Right atrium auricular region (tissue), 2 donors: ENCODE measurements at places on chromosomes 16 and 17.

GRCh38 chr16:47887496-47887895 is 268.3 kb downstream of the ABCC12 start:
- DNase-seq = no peak

GRCh38 chr16:15854906-15855703 is 1.7 kb downstream of the MYH11 start:
- no peak for DNase-seq

DNA sequence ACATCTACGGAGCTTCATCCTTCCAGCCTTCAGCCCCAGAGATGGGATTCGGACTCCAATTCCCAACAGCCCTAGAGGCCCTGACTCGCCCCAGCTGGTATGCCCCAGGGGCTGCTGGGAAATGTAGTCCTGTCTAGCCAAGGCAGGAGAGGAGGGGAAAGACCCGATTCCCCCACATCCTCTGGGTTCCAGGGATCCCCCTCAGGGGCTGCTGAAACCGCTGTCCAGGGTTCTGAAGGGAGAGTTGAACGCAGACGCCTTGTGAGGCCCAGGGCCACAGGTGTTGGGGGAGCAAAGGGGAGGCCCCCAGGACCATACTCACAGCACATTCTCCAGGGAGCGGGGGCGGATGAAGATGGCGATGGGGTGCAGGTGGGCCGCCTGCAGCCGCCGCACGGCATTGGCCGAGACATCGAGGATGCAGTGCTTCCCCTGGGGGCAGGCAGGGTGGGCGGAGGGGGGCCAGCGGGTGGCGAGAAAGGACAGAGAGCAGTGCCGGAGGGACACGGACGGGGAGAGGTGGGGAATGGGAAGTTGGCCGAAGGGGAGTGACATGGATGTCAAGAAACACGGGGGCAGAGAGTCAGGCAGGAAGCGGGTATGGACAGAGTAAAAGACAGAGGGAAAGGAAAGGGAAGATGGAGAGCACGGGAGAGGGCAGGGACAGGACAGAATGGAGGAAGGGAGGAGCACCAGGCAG is 12.6 kb upstream of the ASGR1 start:
- no peak for DNase-seq

- DNase-seq = peak; percentile 16
Observed at GRCh38 chr16:67036323-67036741, 7.4 kb downstream of the CBFB start.

DNA sequence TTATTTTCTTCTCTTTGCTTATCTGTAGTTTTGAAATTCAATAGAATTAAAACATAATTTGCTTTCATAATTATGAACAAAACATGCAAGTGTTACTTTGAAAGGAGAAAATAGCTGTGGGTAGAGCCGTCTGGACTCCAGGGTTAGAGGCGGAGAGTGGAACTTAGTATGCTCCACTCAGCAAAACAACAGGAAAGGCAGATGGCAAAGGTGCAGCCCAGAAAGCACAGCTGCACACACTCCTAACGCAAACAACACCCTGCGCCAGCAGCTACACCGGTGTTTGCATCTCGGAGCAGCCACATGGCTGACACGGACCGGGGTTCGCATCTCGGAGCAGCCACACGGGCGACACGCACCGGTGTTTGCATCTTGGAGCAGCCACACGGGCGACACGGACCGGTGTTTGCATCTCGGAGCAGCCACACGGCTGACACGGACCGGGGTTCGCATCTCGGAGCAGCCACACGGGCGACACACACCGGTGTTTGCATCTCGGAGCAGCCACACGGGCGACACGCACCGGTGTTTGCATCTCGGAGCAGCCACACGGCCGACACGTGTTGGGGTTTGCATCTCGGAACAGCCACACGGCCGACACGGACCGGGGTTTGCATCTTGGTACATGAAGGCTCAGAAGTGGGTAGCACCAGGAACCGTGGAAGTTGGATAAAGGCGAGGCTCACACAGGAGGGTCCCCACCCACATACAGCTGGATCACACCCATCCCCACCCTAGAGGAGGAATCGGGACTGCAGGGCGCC is 12.2 kb upstream of the CAPN15 start:
- DNase-seq = no peak

- no peak for DNase-seq
Observed at GRCh38 chr16:89855986-89856385, 17.4 kb upstream of the TCF25 start.

- DNase-seq = no peak
Observed at GRCh38 chr16:27907457-27907972, 156.0 kb downstream of the GSG1L start.

DNA sequence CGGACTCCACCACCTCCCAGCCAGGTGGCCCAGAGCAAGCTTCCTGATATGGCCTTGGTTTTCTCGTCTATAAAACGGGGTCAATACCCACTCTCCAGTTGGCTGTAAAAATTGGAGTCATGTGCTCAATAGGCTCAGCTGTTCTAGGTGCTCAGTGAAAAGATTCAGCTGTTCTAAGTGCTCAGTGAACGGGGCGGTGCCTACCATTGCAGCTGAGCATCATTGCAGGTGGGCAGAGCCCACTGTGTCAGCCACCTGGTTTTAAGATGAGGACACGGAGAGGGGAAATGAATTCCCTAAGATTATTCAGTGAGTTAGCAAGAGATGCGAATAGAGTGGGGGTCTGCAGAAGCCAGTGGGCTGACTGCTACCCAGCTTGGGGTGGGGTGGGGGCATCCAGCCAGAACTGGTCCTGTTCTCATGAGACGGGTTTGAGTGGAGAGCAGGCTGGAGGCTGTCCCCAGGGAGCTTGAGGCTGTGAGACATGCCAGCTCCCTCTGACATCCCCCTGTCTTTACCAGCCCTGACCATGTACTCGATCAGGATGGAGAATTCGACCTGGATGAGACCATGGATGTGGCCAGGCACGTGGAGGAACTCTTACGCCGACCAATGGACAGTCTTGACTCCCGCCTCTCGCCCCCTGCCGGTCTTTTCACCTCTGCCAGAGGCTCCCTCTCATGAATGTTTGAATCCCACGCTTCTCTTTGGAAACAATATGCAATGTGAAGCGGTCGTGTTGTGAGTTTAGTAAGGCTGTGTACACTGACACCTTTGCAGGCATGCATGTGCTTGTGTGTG is 21.9 kb downstream of the STAT5A start:
- no peak for DNase-seq

DNA sequence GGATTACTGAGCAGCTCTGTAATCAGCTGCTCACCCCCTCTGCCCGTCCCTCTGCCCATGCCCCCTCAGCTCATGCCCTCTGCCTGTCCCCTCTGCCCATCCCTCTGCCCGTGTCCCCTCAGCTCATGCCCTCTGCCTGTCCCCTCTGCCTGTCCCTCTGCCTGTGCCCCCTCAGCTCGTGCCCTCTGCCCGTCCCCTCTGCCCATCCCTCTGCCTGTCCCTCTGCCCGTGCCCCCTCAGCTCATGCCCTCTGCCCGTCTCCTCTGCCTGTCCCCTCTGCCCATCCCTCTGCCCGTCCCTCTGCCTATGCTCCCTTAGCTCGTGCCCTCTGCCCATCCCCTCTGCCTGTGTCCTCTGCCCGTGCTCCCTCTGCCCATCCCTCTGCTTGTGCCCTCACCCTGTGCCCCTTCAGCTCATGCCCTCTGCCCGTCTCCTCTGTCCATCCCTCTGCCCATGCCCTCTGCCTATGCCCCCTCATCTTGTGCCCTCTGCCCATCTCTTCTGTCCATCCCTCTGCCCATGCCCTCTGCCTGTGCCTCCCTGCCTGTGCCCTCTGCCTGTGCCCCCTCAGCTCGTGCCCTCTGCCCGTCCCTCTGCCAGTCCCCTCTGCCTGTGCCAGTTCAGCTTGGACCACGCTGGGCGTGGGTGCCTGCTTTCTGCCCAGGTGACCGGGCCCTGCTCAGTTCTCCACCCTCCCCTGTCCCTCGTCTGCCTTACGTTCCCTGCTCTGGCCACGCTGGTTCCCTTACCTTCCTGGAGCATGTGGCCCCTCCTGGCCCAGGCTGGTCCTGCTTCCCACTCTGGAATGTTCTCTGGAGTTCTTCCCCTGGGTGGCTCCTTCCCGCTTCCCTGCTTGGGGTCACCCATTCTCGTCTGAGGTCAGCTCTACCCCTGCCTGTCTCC is 97.6 kb downstream of the NPIPB11 start:
- no peak for DNase-seq

DNA sequence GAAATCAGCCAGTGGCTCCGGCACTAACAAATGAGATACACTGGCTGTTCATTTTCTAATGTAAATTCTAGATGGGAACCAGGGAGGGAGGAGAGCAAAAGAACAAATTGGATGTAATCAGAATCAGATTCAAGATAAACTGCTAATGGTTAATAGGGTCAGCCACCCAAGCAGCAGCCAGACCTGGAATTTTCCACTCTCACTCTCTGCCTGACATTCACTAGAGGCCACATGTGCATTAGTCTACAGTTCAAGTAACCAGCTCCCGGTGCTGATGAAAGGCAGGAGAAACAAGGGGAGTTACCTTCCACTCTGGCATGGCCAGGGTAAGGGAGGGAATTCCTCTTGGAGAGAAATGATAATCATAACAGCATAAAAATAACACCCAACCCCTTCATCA is 597.7 kb downstream of the TOX3 start:
- DNase-seq = no peak

- no peak for DNase-seq
Observed at GRCh38 chr17:71964559-71964958, 156.3 kb upstream of the SOX9 start.

DNA sequence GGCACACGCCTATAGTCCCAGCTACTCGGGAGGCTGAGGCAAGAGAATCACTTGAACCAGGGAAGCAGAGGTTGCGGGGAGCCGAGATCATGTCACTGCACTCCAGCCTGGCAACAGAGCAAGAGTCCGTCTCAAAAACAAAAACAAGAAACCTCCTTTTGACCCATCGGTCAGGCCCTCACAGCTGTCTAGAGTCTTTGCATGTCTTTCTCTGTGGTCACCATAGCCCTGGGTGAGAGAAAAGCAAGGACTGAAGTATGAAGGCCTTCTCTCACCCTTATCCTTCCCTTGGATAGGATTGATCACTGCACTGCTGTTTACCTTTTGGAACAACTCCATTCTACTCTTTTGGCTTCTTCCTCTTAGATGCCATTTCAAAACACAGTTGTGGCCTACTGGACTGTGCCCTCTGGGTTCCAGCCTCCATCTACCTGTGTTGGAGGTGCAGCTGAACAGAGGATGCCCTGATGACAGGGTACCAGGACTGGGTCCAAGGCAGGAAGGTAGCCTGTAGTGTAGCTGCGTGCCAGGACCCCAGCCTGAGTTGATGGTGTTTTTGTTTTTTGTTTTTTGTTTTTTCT is 37.1 kb downstream of the LDHD start:
- no peak for DNase-seq

GRCh38 chr17:81160306-81160705 is 5.0 kb upstream of the PVALEF start:
- DNase-seq = peak; percentile 60

GRCh38 chr17:11598274-11599221 is at the start of gene DNAH9:
Gene DNAH9, plus strand, starts transcription at chr17:11598470. Its CDS starts 29 bp downstream, at chr17:11598499.
- DNase-seq = peak; percentile 97

- no peak for DNase-seq
Observed at GRCh38 chr17:70520447-70520846, 351.1 kb downstream of the KCNJ2 start.

- no peak for DNase-seq
Observed at GRCh38 chr16:57658130-57658877, 9.8 kb upstream of the ADGRG3 start.

DNA sequence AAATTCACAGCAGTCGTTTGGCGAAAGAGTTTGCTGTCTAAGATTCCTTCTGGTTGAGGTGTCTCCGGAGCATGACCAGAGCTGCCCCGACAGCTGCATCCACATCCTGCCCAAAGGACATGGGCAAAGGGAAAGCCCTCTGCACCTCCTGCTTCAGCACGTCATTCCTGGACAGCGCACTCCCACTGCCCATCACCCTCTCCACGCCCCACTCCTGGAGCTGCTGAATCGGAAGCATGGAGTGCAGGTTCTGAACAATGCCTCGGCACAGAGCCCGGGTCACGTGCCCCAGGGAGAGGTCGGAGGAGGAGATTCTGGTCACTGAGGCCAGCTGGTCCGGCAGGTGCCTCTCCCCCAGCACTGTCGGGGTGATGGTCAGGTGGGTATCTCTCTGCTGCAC is 1.3 kb upstream of the TRPV1 start:
- DNase-seq = no peak
